ENCODE measurements at places on chromosomes 5 and 9. TPM values are rescaled to one million over a fixed set of nuclear protein-coding genes. Genes with fewer than 3 reads are reported as not detected.

DNA sequence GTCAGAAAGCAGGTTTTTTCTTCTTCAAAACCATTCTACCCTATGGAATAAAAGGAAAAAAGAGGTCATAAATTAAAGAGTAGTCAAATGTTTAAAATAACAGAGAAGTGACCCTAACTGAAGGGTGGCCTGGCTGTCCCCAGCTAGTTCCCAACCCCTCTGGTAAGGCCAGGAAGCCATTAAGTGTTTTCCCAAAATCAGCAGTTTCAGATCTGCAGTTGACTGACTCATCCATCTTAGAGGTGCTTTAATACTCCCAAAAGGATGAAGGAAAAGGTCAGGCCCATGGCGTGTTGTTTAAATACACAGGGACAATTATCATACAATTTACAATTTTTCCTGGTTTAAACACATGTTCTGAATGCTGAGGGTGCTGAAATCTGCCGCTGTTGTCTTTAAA lies 47.9 kb upstream of the TBC1D9B start:
- no peak for DNase-seq

- DNase-seq, result no peak
Measured at GRCh38 chr9:131010482-131011273, 1.7 kb downstream of the LAMC3 start.

SGCD gene
- total RNA-seq, result 8.2 TPM

DNA sequence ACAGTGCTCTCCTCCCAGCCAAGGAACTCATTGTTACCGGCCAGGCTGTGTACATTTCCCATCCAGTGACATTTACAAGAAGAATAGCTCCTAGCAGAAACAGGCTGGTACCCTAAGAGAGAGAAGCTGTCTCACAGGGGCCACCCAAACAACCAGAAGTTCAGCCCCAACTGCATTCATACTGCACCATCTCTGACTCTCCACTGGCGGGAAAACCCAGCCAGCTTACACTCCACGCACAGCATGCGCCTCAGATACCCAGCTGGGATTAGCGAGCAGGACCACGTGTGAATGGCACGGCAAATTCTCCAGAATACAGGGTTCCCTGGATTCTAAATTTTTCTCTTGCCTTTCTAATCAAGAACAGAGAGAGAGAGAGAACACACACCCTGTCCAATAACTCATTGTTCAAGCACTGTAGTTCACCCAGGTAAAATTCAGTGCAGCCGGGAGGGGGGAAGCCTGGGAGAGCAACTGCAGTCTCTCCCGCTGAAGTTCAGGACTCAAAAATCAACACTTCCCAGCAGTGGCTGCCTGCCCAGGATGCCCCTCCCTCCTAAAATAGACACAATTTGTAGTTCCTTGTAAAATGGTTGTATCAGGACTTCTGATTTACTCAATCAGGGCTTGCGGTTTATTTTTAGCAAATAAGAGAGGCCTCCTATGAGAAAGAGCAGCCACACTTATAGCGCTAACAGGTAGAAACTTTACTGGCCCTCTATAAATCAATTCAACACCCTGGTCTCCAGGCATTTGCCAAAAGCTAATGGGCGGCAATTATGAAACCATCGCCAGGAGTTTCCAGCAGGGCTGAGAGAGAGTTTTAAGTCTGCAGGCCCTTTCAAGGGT lies 2.2 kb downstream of the COL23A1 start:
- no peak for DNase-seq

DND1 gene
- total RNA-seq, result 2.5 TPM

DNA sequence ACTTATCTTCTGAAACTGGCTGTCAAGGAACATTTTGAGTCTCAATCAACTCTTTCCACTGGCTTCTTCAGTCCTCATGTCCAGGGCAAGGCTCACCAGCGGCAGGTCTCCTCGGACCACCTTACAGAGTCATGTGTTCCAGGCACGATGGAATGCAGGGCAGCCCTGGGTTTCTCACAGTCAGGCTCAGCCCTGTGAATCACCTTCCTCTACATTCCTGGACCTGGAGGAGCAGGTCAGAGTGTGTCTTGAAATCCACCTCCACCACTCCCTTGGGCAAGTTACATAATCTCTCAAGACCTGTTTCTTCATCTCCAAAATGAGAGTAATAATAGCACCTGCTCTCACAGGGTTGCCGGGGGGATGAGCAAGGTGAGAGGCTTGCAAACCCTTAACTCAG lies 16.0 kb downstream of the ENC1 start:
- no peak for DNase-seq

GRCh38 chr9:135048758-135049444 lies 38.6 kb upstream of the OLFM1 start:
- DNase-seq, result no peak

GRCh38 chr9:117703537-117703936 lies 666 bp upstream of the TLR4 start:
- no peak for DNase-seq

MGAT4B gene
- 67.6 TPM for total RNA-seq

AK8 gene
- total RNA-seq, result 1.0 TPM

DNA sequence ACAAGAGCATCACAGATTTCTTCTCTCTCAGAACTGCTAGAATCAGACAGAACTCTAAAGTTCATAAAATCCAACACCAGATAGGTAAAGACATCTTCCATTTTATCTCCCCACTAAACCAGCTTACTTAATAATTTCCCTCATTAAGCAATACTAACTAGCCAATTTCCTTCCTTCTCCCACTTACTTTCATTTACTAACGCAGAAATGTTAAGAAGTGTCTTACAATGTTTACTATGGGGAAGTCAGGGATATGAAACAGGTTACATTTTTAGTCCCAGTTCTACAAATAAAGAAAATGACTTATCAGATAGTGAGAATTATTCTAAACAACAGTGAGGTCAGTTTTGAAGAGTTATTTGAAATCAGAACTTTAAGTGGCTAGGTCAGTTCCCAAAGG lies 236.5 kb downstream of the FBXL17 start:
- no peak for DNase-seq

OTP gene
- not detected for total RNA-seq

DNA sequence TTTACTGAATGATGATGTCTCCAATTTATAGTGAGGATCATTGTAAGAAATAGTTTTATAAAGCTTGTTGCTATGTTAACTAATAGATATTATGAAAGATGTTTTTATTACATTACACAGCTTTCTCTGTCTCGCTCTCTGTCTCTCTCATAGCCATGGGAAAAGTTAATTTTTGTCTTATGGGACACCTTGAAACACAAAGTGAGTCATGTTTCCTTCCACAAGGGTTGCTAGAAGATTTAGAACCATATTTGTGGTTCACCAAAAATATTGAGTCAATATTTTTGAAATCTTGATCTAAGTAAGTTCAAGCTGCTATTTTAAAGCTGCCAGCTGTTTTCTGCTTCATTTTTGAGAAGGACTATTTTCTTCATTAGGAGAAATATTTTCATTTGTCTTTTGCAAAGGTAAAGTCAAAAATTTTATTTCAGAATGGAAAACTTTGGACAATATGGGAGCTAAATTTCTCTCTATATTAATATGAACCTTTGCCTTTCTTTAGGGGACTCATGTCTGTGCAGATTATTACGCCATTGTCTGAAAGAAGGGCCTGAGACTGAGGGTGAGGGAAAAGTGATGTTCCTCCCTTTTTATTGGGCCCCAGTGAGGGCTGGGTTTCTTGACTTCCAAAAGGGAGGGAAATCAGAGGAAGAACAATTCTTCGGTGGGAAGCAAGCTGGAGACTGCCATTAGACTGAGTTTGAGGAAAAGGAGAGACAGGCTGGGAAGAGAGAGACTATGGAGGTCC lies 87.9 kb upstream of the SLC24A2 start:
- no peak for DNase-seq

Measured in omental fat pad (tissue), 4 donors.